HFFc6 (cell line): ENCODE measurements at places on chromosomes 1 and 21.

GRCh38 chr1:153400244-153400643 is 9.4 kb upstream of the S100A8 start:
- peak; percentile 23 for DNase-seq

- no peak for DNase-seq
Observed at GRCh38 chr1:74402873-74403272, 109.5 kb downstream of the LRRC53 start.

- no peak for DNase-seq
Observed at GRCh38 chr1:232291681-232292080, 338.3 kb downstream of the SIPA1L2 start.

- peak; percentile 44 for DNase-seq
Observed at GRCh38 chr1:157369808-157370521, 182.3 kb downstream of the FCRL5 start.

GRCh38 chr1:34328281-34328799 is 151.6 kb downstream of the C1orf94 start:
- DNase-seq = no peak

- DNase-seq = no peak
Observed at GRCh38 chr1:219159946-219160645, 13.6 kb upstream of the LYPLAL1 start.

- no peak for DNase-seq
Observed at GRCh38 chr1:106398391-106398790, 658.1 kb upstream of the PRMT6 start.

GRCh38 chr1:97252076-97252475 is 530.5 kb downstream of the PTBP2 start:
- peak; percentile 46 for DNase-seq

DNA sequence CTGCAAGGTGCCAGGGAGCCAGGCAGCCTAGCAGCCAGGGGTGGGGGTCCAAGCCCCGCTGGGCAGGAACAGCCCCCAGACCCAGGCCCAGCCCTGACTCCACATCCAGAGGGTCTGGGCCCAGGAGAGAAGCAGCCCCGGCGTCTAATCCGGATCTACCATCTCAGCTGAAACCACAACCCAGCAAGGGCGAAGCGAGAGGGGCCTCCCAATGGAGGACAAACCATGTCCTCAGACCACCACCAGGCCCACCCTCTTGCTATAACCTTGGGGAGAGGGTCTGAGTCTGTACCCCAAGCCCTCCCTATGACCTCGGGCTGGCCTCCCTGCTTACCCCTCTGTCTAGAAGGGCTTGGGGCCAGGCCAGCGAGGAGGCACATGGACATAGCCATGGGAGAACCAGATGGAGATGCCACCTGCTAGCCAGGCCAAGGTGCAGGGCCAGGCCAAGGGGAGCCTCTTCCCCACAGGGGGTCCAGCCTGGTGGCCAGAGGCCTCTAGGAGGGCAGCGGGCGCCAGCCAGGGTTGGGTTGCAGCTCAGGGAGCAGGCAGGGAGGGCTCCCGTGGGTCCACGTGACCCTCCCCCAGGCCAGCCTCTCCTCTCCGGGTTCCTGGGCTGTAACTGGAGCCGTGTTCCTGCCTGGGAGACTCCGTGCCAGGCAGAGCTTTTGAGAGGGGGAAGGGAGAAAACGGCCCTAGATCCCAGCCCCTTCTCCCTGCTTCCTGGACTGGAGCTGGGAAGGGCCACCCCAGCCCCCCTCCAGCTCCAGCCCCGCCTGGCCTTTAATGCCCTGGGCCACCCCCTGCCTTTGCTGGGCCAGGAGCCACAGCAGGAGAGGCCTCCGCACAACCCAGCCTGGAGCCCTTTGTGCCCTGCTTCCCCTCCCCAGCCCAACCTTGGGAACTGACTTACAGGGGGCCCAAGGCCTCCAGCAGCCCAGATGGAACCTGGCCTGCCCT is 2.5 kb downstream of the WNT9A start:
- DNase-seq = no peak

DNA sequence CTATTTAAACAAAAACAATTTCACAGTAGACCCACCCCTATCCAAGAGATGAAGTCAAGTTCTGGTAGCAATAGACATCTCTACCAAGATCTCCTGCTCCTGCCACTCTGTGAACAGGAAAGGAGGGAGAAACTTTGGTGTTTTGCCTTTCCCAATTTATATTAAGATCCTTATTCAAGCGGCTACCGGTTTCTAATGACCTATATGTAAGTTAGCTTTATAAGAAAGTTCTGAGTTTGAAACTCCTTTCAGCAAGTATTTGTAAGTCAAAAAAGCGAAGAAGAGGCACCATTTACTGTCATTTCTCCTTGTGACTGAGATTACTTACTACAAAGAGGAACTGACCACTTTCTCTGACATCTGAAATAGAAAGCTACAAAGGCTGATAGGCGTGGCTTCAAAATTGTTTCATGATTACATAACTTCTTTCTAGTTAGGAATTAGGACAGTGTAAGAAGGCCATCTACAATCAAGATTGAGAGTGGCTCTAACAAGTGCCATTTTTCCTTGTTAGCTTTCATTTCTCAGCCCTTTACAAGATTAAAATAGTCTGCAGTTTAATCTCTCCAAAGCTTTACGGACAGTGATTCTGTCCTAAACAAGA is at the start of gene MNDA:
MNDA (plus strand) TSS at position 448 of the 604 bp plus-strand sequence. CDS start 10,803 bp downstream, outside the sequence.
- DNase-seq = no peak

GRCh38 chr1:204107892-204108291 is 35.0 kb downstream of the SOX13 start:
- DNase-seq = no peak

- DNase-seq = no peak
Observed at GRCh38 chr1:5967351-5968160, 24.7 kb downstream of the NPHP4 start.

GRCh38 chr1:20936621-20937020 is 149.5 kb upstream of the HP1BP3 start:
- DNase-seq = no peak

GRCh38 chr1:34037109-34037508 is 127.9 kb downstream of the CSMD2 start:
- no peak for DNase-seq
